ENCODE measurements at places on chromosomes 12 and 14. TPM values are rescaled to one million over a fixed set of nuclear protein-coding genes. Genes with fewer than 3 reads are reported as not detected.

Gene CLEC9A
- total RNA-seq: not detected

GRCh38 chr14:52296378-52296777, 17.7 kb upstream of the PTGER2 start:
- DNase-seq: no peak

Gene TRPV4
- total RNA-seq: 7.0 TPM

Gene TCTN2
- total RNA-seq: 11.3 TPM

- no peak for DNase-seq
Measured at GRCh38 chr14:100666403-100666802, 60.3 kb upstream of the DLK1 start.

Gene MRPL52
- 126 TPM for total RNA-seq

DNA sequence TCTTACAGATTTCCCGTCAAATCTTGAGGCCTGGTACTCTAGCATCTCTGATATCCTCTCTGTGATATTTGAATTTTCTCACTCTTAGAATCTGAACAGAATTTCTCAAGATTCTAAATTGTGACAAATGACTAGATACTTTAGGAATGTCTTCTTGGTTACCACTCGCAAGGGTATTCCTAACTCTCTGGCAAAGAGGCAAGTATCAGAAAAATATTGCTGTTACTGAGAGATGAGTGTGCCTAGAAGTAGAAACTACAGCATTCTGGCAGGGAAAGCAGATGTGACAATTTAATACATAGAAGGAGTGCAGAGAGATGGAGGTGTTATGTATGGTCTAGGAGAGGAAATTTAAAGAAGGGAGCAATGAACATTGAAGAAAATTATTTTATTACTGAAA, 467.8 kb downstream of the LRIG3 start:
- DNase-seq: no peak

- no peak for DNase-seq
Measured at GRCh38 chr12:124338448-124338847, 43.6 kb downstream of the RFLNA start.

Gene TRIM9
- total RNA-seq: 2.3 TPM

DNA sequence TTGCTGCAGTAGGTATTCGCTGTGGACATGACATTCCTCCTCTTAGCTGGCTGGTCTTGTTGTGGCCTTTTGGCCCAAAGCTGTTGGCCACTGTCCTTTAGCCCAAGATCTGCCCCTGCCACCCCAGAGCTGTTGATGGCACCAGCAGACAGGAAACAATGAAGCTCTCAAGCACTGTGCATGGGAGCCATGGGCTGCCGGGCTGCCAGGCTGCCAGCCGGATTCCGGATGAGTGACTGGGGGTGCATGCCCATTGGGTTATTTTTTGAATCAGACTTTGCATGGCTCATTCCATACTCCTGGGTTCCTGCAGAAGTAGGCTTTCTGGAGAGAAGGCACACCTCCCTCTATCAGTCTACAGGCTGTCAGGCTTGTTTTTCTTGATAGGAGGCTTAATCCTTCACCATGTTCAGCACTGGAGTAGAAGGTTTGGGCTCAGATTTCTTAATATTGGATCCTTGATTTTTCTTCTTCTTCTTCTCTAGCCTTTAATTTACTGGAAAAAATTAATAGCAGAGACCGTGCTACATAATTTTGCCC, 32.4 kb downstream of the MAX start:
- DNase-seq: no peak

GRCh38 chr12:72105849-72106248, 166.3 kb upstream of the TRHDE start:
- no peak for DNase-seq

DNA sequence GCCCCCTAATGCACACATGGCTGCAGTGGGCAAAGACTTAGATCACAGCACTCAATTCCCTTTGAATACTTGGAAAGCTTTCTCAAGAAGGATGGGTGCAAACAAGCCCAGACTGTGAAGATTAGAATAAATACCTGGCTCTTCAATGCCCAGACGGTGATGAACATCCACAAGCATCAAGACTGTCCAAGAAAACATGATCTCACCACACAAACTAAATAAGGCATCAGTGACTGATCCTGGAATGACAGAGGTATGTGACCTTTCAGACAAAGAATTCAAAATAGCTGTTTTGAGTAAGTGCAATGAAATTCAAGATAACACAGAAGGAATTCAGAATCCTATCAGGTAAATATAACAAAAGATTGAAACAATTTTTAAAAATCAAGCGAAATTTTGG, 43.8 kb upstream of the ZDHHC17 start:
- DNase-seq: no peak
